EH (cell line): ENCODE measurements at places on chromosomes 16 and 17.
A peak's percentile ranks its signal among the peaks of the same experiment; 100 is the strongest.

DNA sequence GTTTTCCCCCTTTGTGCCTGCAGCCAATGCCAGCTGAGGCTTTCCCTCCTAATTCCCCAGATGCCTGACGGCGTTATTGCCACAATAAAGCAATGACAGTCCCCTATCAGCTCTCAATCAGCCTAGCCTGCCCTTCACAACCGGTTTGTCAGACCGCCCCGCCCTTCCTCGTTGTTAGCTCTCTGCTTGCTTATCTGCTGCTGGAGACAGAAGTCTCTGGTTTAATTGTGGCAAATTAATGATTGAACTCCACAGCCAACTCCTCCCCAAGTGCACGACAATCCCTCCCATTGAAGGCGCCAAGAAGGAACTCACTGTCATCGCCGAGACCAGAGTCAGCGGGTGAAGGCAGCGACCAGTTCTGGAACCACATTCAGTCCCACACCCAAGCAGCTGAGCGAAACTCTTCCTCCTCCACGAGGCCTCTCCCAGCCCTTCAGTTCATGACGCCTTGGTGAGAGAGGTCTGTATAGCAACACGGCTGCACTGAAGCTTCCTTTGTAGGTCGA, 474.4 kb downstream of the SLC39A11 start:
- DNase-seq = no peak

DNA sequence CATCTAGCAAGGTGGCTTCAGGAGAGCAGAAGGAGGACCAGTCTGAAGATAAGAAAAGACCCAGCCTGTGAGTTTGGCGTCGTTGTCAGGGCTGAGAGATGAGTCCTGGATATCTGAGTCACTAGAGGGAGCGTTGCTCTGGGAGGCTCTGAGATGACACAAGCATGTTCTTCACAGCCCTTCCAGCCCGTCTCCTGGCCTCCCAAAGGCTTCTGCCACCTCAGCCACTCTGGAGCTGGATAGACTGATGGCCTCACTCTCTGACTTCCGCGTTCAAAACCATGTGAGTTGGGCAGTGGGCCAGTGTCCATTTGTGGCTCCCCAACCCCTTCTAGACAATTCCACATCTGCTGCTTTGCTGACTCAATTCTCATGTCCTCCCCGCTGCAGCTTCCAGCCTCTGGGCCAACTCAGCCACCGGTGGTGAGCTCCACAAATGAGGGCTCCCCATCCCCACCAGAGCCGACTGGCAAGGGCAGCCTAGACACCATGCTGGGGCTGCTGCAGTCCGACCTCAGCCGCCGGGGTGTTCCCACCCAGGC, 2.3 kb downstream of the TGFB1I1 start:
- peak; percentile 94 for DNase-seq

DNA sequence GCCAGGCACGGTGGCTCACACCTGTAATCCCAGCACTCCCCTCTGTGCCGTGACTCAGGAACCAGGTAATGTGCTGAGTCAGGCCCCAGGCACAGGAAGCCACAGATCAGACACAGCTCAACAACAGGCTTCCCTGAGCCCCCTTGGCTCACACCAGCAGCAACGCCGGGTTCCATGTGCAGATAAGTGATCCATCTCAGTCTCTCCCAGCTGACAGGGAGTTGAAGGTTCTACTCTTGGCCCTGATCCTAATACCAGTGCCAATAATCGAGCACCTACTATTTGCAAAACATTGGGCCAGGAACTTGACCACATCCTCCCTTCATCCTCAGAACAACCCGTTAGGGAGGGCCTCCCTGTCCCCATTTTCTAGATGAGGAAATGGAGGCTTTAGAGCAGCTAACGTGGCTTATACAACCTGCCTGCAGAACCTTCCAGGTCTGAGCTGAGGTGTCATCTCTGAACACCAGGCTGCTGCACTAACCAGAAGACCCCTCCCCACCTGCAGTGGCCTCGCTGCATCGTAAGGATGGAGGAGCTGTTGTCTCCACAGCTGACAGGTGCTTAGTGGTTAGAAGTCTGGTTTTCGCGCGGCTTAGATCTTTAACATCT, 64.8 kb upstream of the AMZ2 start:
- DNase-seq = no peak

DNA sequence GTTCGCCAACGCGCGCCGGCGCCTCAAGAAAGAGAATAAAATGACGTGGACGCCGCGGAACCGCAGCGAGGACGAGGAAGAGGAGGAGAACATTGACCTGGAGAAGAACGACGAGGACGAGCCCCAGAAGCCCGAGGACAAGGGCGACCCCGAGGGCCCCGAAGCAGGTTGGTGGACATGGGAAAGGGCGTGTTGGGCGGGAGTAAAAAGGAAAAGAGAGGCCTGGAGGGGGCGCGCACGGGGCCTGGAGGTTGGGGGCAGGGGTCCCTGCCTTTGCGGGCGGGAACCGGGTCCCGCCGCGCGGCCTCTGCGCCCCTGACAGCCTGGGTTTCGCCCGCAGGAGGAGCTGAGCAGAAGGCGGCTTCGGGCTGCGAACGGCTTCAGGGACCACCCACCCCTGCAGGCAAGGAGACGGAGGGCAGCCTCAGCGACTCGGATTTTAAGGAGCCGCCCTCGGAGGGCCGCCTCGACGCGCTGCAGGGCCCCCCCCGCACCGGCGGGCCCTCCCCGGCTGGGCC, 2.1 kb downstream of the IRX5 start:
- DNase-seq = no peak

DNA sequence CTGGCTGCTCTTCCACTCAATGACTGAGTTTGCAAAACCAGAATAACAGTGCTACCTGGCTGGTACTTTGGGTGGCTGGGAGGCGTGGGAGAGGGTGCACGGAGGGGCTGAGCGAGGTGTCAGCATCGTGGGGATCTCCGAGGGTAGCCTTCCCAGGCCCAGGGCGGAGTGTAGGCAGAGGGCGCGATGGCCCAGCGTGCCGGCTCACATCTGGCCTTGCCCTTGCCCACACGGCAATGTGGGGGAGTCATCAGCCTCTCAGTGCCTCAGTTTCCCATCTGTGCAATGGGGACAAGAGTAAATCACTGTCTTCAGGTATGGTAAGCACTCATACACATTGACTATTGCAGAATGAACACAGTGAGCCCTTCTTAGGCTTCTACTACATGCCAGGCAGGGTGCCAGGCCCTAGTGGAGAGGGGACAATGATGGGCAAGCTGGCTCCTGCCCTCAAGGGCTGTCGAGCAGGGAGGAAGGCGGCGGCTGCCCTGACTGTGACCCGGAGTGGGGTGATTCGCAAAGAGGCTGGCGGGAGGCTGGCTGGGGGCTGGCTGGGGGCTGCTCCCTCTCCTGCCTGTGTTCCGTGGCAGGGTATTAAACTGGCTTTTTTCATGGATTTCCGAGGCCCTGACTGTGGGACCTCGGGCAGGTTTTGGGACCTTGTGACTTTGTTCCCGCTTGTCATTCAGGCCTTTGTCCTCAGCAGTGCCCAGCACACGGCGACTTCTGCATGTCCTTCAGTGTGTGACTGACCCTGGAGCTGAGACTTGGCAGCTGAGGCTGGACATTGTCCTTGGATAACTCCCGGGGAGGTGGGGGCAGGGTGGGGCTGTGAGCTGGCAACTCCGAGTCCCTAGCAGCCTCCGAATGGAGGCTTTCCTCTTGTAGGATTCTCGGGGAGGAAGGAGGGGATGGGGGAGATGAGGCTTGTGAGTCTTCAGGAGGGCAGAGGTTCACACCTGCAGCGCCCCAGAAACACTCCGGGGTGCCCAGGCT, 243.1 kb downstream of the SEC14L1 start:
- no peak for DNase-seq

DNA sequence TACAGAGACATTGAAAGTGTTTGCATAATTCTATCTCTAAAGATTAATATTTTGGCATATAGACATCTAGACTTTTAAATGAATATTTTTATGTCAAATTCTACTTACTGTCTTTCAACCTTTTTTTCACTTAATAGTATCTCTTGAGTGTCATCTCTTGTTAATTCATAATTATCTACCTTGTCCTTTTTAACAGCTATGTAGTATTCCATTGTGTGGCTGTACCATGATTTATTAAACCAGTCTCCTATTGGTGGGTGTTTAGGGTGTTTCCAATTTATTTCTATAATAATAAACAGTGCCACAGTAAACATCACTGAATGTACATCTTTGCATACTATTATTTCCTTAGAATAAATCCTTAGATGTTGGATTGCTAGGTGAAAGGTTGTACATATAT, 16.3 kb upstream of the RNF222 start:
- DNase-seq = no peak

DNA sequence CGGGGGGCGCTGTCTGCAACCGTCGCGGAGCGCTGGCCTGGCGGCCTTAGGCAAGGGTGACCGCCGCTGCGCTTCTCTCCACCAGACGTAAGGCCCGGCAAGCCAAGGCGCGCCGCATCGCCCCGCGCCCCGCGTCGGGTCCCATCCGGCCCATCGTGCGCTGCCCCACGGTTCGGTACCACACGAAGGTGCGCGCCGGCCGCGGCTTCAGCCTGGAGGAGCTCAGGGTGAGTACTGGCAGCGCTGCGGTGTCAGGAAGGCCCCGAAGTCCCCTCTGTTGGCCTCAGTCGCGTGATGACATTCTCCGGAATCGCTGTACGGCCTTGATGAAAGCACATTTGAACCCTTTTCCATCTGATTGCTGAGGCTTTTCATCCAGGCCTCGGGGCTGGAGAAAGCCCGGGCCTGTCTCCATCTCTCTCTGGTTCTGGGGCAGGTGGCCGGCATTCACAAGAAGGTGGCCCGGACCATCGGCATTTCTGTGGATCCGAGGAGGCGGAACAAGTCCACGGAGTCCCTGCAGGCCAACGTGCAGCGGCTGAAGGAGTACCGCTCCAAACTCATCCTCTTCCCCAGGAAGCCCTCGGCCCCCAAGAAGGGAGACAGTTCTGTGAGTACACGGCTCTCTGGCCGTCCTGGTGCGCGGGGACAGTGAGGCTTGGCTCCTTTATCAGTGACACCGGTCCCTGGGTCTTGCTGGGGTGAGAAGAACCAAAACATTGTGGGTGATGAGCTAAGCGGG, 831 bp downstream of the RPL13 start:
- peak; percentile 23 for DNase-seq

DNA sequence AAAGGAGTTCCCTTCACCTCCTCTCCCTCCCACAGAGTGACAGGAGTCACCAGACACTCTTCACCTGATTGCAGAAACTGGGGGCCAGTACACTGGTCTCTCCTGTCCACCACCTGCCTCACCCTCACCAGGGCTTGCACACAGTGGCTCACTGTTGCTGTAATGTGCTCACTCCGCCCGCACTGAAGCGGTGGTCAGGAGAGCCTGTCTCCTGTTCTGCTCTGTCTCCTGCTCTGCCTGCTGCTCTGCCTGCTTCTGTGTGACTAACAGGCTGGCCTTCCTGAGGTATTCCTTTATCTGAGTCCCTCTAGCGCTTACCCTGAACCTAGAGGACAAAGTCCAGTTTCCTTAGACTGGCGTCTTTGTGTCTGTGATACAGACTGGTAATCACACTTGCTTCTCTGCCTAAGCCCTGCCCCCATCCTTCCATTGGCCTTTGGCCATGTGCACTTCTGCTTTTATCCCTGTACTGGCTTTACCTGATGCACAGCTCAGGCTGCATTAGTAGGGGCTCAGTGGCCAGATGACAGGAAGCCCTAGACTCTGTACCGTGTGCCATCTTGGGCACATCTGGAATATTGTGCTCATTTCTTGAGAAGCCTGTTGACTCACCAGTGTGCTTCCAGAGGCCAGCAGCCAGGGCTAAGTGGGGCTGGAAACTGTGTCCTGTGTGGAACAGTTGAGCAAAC, 13.3 kb downstream of the PROCA1 start:
- no peak for DNase-seq

DNA sequence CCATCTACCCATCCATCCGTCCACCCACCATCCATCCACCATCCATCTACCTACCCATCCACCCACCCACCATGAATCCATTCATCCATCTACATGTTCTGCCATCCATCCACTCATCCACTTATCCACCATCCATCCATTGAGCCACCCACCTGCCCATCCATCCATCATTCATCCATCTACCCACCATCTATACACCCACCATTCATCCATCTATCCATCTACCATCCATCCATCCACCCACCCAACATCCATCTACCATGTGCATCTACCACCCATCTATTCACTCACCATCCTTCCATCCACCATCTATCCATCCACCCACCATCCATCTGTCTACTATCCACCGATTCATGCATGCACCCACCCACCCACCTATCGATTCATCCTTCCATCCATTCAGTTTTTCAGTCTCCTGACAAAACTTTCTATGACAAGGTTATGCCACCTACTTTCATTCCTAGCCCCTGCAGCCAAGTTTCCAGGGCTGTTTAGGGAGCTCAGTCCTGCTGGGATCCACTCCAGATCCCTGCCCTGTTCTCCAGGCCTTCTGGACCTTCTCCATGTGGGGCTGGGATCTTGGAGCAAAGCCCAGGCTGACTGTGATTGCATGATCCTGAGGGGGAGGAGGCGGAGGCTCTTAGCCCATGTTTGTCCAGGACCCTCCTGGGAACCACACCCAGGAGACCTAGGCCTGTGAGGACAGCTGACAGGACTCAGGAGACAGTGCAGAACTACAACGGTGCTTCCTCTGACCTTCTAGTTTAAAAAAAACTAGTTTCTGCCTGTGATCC, 27.4 kb downstream of the BCO1 start:
- DNase-seq = peak; percentile 41

GRCh38 chr17:75182569-75183436, at the start of gene SUMO2:
TSS of gene SUMO2 (minus strand) at chr17:75182959. CDS start at chr17:75182834, 125 bp downstream.
- DNase-seq = peak; percentile 92

GRCh38 chr17:77317091-77317750, 176.5 kb downstream of the SEC14L1 start:
- DNase-seq = no peak

DNA sequence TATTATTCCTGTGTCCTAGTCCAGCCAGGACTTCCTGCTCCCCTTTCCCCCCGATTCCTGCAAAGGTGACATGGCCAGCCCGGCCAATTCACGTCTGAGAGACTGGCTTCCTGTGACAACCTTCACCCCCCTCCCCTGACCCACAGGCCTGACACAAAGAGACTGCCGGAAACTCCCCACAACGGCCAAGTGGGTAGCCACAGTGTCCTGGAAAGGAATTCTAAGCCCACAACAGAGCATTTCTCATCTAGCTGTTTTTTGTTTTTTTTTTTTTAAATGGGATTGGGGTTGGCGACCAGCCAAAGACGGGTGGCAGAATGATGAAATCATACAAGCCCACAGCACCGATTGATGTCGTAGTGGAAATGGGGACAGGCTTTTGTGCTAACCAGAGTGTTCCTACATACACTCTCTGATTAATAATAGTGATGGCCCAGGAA, 2.8 kb upstream of the XAF1 start:
- DNase-seq = peak; percentile 96
